ENCODE measurements at places on chromosomes 1 and 21.

- no peak for DNase-seq
Measured at GRCh38 chr1:232390590-232390989, 239.3 kb downstream of the SIPA1L2 start.

DNA sequence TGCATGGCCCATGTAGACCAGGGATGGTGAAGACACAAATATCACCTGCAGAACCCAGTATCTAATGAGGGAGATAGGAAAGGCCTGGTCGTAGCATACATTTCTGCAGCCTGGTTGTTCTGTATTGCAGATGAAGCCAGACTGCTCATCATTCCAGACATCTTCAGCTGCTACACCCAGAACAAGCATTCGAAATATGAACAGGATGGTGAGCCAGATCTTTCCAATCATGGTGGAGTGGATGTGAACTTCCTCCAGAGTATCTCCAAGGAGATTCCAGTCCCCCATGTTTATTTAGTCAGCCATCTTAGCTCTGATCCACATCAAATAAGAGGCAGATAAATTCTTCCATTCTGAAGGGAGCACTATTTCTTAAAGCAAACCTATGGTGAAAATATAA lies 2.7 kb upstream of the MYCBP start:
- no peak for DNase-seq

GRCh38 chr21:43723648-43724047 lies 4.7 kb downstream of the PDXK start:
- DNase-seq, result no peak

GRCh38 chr21:37619464-37619974 lies 252.9 kb downstream of the DYRK1A start:
- DNase-seq, result no peak

DNA sequence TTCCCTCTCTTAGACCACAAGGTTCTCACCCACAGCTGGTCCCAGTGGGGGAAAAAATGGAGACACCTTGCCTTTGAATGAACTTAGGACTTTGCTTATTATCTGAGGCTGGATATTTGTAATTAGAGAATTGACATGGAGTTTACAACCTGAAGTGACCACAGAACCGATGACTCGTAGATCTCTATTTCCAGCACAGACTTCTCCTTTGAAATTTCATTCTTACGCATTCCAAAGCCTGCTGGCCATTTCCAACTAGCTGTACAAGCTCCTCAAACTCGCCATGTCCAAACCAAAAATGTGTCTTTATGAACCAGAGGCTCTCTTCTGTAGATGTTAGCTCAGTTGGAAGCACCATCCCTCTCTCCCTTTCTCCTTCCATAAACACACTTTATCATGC lies 12.0 kb downstream of the RAB7B start:
- DNase-seq, result no peak

DNA sequence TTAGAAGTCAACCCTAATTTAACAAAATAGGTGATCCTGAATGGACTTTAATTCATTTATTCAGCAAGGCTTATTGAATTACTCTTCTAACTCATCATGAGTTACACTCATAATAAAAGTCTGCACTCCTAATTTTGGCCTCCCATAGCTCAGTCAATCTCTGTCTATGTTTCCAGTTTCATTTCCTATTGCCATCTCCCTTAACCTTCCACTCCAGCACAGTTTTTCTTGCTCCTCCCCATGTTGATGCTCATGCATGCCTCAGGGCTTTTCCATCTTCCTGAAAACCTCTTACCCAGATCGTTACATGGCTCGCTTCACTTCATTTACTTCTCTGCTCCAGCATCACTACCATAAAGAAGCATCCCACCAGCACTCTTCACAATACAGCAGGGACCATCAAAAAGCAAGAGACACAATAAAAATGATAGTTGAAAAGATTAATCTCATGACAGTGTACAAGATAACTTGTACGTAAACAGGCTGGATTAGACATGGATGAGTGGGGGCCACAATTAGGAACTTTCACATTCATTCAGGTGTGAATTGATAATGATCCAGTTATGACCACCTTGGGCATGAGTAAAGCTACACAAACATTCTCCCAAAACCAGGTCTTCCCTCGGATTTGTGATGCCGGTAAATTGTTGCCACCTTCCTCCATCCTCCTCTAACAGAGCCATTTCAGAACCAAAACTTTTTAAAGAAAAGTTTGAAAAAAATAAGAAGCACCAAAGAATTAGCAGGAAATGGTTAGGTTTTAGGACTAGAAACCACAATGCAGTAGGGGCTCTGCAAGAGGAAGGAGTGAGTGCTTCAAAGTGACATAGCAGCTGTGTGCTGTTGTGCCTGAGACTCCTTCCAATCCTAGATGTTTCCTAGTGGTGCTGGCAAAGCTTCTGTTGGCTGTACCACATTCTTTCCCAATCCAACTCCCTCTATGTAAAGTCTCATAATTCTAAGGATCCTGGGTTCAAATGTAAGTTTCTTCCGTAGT lies 89.8 kb downstream of the OLFML2B start:
- no peak for DNase-seq

All from neural crest cell (in vitro differentiated cells).